Natural killer cell treated with Interleukin-12 subunit alpha and Interleukin-12 subunit beta and Interleukin-15 and Interleukin-18, amount 100 ng/mL, for 72 hours (primary cell): ENCODE measurements at places on chromosomes 2 and 18. TPM values are rescaled to one million over a fixed set of nuclear protein-coding genes. Genes with fewer than 3 reads are reported as not detected.

Gene GPR39
- not detected for total RNA-seq

Gene CCNYL1
- total RNA-seq = 6.9 TPM

Gene SAP130
- total RNA-seq = 31.2 TPM

Gene NAT8
- not detected for total RNA-seq

Gene PAX3
- total RNA-seq = not detected

Gene LIMS4
- 0.43 TPM for total RNA-seq

Gene DES
- not detected for total RNA-seq

Gene IFIH1
- 30.9 TPM for total RNA-seq

Gene IGFBP5
- total RNA-seq = not detected

Gene ELOA2
- not detected for total RNA-seq

Gene TLX2
- 0.95 TPM for total RNA-seq

Gene SERPINB13
- not detected for total RNA-seq

Gene NTSR2
- not detected for total RNA-seq

Gene ZNF236
- 37.4 TPM for total RNA-seq

Gene CNDP1
- not detected for total RNA-seq

Gene STPG4
- not detected for total RNA-seq

GRCh38 chr2:54122939-54123338 lies 7.5 kb downstream of the ACYP2 start:
- DNase-seq = no peak

GRCh38 chr2:229044581-229044980 lies 226.5 kb downstream of the PID1 start:
- DNase-seq = no peak

DNA sequence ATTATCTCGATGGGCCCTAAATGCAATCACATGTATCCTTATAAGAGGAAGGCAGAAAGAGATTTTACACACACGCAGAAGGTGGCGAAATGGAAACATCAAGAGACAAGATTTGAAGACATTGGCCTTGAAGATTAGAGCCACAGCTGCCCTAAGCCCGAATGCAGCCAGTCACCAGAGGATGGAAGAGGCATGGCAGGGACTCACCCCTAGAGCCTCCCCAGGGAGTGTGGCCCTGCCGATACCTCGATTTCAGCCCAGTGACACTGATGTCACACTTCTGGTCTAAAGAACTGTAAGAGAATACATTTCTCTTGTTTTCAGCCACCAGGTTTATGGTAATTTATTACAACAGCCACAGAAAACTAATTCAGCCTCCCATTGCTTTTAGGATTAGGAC lies 17.4 kb downstream of the TTC39C start:
- DNase-seq = no peak

GRCh38 chr18:67453901-67454300 lies 62.6 kb downstream of the DSEL start:
- DNase-seq = no peak

GRCh38 chr2:76008001-76008702 lies 297.4 kb upstream of the GCFC2 start:
- DNase-seq = no peak

GRCh38 chr2:30446602-30447148 lies 371 bp upstream of the LCLAT1 start:
- no peak for DNase-seq

GRCh38 chr2:20403774-20404312 lies 43.0 kb upstream of the RHOB start:
- no peak for DNase-seq

DNA sequence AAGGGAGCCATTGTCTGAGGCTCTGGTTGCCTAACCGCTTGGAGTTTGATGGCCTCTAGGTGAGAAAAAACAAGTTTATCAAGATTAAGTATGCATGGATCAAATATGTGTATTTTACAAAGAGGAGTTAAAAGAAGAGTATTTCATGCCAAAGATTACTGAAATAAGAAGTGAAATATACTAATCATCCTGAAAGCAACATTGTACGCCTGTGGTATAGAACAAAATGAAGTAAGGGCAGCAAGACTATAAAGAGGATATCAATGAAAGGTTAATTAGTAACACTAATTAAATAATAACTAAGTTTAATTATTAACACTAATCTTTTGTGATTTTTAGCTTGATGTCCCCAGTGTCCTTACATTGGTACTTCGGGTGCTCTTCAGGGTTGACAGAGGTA lies 276.7 kb downstream of the CALCRL start:
- no peak for DNase-seq

DNA sequence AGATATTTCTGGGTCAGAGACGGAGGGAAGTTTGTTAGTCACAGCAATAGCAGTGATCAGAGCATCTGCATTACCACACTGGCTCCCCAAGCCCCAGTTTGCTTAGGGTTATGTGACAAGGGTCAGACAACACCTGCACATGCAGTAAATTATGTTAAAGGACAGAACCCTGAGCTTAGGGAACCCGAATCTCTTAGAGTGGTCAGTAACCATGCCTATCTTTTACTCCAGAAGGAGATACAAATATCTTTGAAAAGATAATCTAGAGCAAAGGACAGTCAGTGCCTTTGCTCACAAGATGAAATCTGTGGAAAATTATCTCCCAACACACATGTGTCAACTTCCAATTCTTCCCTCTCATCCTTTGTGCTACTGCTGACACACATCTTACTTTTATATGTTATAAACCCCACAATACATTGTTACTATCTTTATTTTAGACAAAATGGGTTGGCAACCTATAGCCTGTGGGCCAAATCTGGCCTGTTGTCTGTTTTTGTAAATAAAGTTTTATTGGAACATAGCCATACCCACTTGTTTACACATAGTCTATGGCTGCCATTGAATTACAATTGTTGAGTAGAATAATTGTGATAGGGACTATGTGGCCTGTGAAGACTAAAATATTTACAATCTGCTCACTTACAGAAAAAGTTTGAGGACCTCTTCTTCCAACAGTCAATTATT lies 158.9 kb upstream of the SMAD7 start:
- DNase-seq = no peak

DNA sequence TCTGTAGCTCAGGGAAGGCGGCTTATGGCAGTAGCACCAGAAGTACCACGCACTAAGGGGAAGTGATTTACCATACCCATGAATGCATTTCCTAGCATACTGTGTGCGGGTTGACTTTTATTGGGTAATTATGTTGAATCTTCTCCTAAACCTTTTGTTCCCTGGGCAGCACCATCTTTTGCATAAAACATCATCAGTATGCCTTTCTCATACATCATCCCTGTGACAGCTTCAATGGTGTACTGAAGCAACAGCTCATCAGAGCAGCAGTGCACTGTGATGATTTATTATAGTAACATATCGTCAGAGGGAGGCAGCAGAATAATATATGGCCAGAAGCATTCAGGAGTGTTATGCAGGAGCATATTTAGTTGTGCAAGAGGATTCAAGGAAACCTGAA lies 204.9 kb downstream of the CDH7 start:
- no peak for DNase-seq

DNA sequence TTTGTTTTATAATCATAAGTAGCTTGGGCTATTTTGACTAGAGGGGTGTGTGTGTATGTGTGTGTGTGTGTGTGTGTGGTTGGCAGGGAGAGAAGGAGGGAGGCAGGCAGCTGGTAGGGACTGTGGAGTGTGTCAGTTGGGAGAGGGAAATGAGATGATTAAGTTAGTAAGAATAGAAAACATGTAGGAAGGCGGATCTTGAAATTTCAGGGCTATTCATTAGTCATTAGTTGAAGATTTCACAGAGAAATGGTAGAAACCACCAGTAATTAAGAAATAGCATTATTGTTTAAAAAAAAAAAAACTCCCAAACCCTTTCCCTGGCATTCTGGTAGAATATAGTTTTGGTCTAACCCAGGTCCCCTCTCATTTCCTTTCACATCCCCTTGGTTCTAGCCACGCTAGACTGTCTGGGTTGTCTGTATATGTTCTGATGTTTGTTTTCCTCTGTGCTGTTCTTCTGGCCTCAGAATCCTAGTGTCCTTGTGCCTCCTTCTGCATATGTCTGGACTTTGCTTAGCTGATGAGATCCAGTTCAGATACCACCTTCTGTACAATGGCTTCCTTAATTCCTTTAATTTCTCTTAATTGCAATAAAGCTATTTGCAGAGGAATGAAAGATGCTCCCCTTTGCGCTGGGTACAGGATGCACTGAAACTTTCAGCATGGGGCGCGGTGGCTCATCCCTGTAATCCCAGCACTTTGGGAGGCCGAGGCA lies 161.6 kb downstream of the NEDD4L start:
- DNase-seq = no peak

DNA sequence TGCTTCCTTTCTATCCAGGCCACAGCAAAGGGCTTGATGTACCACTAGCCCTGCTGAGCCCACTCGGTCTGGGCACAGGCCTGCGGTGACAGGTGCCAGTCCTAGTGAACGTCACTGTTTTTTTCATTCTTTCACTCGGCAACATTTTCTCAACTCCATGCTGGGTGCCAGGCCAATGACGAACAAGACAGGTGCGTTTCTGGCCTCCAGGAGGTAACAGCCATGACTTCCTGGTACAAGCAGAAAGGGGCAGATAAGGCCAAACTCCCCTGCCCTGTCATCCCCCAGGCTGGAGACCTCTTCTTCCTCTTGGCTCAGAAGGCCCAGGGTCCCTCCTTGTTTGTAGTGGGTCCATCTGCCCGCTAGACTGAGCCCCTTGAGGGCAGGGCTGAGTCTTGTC lies 55.7 kb upstream of the OTOF start:
- no peak for DNase-seq

DNA sequence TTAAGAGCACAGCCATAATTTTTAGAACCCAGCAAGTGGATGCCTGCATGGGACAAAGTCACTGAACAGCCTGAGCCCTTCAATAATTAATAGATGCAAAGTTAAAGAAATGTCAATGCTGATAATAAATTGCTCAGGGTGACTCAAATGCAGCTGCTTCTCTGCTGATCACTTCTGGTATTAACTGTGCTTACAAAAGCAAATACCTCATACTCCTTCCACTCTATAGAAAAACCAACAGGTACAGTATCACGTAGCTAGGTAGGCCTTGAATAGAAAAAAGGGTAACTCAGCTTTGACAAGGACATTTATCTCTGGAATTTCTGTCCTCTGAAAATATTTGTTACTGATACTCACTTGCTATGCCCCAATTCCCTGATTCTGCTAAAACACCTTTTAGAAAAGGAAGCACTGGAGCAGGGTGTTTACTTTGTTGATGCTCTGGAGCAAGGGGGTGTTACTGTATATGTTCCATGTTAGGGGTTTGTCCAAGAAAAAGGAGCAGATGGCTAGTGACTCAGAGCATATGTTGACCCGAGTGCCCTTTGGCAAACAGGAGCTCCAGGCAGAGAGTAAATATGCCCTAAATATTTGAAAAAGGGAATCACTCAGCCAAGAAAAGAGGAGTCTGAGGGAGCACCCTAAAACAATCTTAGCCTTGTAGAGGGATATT lies 59.1 kb upstream of the RTN4 start:
- DNase-seq = no peak

GRCh38 chr2:143262389-143262788 lies 133.2 kb downstream of the ARHGAP15 start:
- DNase-seq = no peak

DNA sequence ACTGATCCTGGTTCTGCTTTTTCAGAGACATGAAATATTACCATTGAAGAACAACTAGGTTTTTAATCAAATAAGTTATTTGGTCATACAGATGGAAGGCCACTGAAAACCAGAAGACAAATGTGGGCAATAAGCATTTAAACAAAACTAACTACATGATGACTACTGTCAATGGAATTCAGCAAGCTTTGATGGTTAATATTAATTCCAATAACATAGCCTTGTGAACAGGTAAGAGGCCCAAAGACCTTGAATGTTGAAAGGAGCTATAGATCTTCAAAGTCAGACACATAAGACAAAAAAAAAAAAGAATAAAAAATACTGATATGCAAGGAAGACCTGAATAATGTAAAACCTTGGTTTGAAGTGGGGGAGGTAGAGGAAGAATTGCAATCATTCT lies 1955.6 kb upstream of the CELF4 start:
- no peak for DNase-seq

DNA sequence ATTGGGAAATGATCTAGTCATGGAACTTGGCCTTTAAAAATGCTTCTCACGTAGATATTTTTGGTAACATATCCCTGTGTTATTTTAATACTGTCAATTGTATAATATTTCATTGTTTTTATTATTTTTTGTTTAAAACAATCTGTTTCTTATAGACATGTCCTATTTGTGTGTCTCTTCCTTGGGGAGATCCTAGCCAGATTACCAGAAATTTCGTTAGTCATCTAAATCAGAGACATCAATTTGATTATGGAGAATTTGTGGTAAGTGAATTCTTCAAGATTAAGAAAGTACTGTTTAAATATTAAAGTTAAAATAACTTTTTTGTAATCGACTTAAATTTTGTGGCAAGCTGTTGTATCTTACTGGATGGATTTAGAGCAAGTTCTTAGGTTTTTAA lies 34.9 kb downstream of the RNF138 start:
- DNase-seq = no peak

GRCh38 chr18:35938158-35938557 lies 34.3 kb upstream of the RMP24 start:
- no peak for DNase-seq

DNA sequence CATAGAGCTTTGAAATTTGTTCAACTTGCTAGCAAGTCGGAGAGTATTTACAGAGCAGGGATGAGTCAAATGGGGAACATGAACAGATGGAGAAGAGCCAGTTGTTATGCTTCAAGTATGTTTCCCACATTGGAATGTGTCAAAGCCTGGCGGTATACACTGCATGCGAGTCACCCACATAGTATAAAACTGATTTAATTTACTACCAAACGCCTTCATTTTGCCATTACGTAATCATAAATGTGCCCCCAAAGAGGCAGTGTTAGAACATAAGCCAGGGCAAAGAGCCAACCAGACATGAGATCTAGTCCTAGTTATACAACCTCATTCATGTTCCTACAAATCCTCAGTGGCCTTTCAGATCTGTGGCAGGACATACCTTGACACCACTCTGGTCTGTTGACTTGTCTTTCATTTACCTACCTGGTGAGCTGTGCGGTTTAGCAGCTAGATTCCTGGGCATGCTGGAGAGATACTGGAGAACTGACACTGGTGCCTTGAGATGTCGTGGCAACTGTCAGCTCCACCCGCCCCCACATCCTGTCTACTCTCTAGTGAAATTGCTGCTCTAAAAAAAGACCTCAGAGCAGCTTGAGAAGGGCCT lies 21.7 kb upstream of the NRP2 start:
- no peak for DNase-seq

DNA sequence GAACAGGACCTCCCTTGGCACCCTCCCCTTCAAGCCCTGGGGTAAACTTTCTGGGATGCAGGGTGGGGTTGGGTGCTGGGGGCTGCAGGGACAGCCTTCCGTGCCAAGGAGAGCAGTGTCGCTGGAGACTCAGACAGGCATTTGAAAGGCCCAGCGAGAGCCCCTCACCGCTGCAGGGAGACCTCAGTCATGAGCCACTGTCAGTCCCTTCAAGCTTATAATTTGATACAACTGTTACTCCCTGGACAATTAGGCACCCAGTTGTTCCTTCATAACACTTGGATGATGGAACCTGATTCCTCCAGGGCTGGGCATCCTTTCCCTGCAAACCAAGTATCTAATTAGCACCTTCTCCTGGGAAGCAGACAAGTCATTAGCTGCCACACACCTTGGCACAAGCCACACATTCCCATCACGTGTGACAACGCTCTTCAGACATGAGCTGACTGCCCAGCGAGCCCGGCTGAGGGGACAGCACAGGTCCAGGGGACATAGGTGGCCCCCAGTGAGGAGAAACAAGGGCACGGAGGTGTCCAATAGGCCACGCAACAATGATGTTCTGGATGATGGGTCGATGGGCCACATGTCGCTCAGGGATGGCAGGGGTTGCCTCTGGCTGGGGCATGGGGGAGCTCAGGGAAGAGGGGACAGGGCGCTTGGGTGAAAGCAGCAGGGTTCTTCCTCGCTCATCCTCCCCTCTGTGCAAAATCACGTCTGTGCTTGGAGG lies 59.6 kb downstream of the KCNF1 start:
- no peak for DNase-seq

- DNase-seq = peak; percentile 53
Measured at GRCh38 chr2:239035997-239036731, 188.3 kb downstream of the TWIST2 start.
